ENCODE measurements at places on chromosomes 6 and 20. TPM values are rescaled to one million over a fixed set of nuclear protein-coding genes. Genes with fewer than 3 reads are reported as not detected.

DNA sequence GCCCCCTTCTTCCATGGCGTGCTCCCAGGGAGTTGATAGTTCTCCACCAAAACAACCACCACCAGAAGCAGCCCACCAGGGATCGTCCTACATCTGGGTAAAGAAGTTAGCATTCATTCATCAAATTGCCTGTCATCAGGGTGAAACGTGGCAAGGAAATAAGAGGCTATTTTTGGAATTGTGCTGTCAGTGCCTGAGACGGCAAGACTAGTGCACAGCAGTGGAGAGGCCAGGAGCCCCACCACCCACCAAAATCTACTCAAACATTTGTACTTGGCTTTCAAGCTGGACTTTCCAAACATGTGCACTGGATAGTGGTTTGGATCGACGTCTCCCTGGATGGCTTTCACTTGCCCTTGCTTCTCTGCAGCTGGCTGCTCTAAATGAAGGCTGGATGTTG, 44.8 kb downstream of the TXNDC5 start:
- H3K27ac ChIP-seq: no peak overlapping the region
- DNase-seq: no peak
- H3K4me3 ChIP-seq: no peak overlapping the region
- no peaks in the 10 kb centered on the region for H3K4me1 ChIP-seq

DNA sequence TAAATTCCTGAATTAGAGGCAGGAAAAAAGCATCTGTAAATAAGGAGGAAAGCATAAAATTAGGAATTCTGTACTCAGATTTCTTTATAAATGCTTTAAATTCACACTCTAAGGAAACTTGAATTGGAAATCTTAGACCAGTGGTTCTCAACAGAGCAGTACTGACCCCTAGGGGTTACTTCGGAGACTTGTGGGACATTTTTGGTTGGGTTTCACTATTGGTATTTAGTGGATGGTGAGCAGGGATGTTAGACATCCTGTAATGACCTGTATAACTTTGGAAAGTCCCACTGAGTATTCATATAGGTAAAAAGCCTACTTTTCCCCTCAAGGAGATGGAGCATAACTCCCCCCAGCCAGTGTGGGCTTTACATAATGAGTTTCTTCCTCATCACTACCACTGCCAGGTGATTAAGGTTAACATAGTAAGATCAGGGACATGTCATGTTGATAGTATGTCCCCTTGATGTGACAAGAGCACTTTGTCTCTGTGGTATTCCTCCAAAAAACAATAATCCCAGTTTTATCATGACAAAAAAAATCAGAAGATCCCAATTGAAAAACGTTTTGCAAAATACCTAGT, 31.0 kb downstream of the GLO1 start:
- H3K36me3 ChIP-seq: peaks cover 23% of the 10 kb centered on the region
- H3K27ac ChIP-seq: no peak overlapping the region
- H3K4me1 ChIP-seq: no peaks in the 10 kb centered on the region
- DNase-seq: no peak
- no peaks in the 10 kb centered on the region for H3K27me3 ChIP-seq

GRCh38 chr20:6185268-6185667, 62.4 kb upstream of the FERMT1 start:
- H3K27ac ChIP-seq: no peak overlapping the region
- H3K4me1 ChIP-seq: peaks cover 4% of the 10 kb centered on the region
- no peaks in the 10 kb centered on the region for H3K36me3 ChIP-seq

GRCh38 chr6:79372757-79373156, 138.3 kb upstream of the HMGN3 start:
- H3K4me3 ChIP-seq: no peak overlapping the region
- peaks cover 24% of the 10 kb centered on the region for H3K36me3 ChIP-seq
- peaks cover 5% of the 10 kb centered on the region for H3K4me1 ChIP-seq
- no peak overlapping the region for H3K27ac ChIP-seq
- DNase-seq: no peak

- no peaks in the 10 kb centered on the region for H3K27me3 ChIP-seq
- no peaks in the 10 kb centered on the region for H3K36me3 ChIP-seq
- H3K27ac ChIP-seq: no peak overlapping the region
- H3K4me3 ChIP-seq: no peak overlapping the region
- no peak for DNase-seq
- H3K4me1 ChIP-seq: no peaks in the 10 kb centered on the region
Observed at GRCh38 chr6:140073456-140073855, 699.0 kb upstream of the CITED2 start.

DNA sequence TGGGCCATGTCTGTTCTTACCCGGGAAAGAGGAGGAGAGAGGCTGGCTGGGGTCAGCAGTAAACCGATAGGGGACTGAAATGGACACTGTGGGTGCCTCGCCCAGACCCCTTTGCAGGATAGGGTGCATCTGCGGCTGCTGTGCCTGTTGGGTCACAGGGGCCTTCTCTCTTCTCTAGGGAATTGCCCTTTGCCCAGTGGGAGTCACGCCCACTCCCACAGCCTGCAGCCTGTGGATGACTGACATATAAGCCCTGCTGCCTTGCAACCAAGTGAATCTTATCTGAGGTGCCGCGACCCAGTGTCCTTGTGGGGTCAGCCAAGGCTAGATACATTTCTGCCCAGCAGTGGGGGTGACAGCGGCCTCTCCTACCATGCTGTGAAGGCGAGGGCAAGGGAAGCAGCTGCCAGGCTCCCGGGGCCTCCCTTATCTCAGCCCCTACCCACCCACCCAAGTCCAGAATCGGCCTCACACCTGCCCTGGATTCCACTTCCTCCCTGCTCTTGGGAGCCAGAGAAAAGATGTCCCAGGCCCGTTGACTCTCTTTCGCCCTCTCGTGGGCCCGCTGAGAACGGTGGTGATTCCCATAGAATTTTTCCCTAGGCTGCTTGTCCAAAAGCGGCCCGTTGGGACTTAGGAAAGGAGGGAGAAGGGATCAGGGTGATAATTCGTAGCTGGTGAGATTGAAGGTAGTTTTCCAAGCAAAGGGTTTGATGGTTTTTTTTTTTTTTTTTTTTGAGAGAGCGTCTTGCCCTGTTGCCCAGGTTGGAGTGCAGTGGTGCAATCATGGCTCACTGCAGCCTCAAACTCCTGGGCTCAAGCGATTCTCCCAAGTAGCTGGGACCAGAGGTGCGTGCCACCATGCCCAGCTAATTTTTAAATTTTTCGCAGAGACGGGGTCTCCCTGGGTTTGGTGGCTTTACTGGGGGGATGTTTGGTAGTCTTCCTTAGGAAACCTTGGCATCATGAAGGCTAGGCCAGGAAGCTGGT, 76.4 kb upstream of the RNF24 start:
- peaks cover under 1% of the 10 kb centered on the region for H3K27me3 ChIP-seq
- no peaks in the 10 kb centered on the region for H3K4me1 ChIP-seq

Gene GOPC
- total RNA-seq: 18.6 TPM

DNA sequence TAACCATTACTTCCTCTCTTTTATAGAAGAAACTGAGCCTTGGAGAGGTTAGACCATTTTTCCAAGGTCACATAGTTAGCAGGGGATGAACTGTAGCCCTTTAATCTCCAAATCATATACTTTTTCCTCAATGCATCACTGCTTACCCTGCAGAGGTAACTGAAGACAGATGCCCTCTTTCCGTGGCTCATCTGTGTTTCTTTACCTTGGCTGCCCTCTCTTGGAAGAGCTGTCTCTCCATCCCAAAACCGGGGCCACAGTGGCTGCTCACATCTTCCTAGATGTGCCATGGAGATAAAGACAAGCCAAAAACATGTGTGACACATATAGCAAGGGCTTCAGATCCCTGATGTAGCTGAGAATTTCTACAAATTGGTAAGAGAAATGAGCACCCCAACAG, 581 bp upstream of the ALDH8A1 start:
- H3K27me3 ChIP-seq: no peaks in the 10 kb centered on the region
- H3K36me3 ChIP-seq: no peaks in the 10 kb centered on the region
- H3K4me1 ChIP-seq: peaks cover 5% of the 10 kb centered on the region
- no peak for DNase-seq
- H3K27ac ChIP-seq: no peak overlapping the region

DNA sequence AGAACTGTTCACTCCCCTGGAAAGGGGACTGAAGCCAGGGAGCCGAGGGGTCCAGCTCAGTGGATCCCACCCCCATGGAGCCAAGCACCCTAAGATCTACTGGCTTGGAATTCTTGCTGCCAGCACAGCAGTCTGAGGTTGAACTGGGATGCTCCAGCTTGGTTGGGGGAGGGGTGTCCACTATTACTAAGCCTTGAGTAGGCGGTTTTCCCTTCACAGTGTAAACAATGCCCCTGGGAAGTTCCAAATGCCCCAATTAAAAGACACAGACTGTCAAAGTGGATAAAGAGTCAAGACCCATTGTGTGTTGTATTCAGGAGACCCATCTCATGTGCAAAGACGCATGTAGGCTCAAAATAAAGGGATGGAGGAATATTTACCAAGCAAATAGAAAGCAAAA, 150.2 kb downstream of the LPA start:
- H3K27me3 ChIP-seq: peaks cover 8% of the 10 kb centered on the region
- no peak overlapping the region for H3K27ac ChIP-seq
- no peak for DNase-seq
- H3K4me1 ChIP-seq: peaks cover 3% of the 10 kb centered on the region
- no peaks in the 10 kb centered on the region for H3K36me3 ChIP-seq

GRCh38 chr6:100453701-100454521, 10.8 kb downstream of the SIM1 start:
- peak overlapping the region; percentile 65 for H3K4me3 ChIP-seq
- H3K27ac ChIP-seq: no peak overlapping the region
- DNase-seq: peak; percentile 77
- H3K27me3 ChIP-seq: no peaks in the 10 kb centered on the region
- no peaks in the 10 kb centered on the region for H3K36me3 ChIP-seq
- H3K4me1 ChIP-seq: peaks cover 49% of the 10 kb centered on the region

Gene TIAM2
- total RNA-seq: 19.2 TPM

- no peak overlapping the region for H3K27ac ChIP-seq
- H3K36me3 ChIP-seq: no peaks in the 10 kb centered on the region
- no peaks in the 10 kb centered on the region for H3K27me3 ChIP-seq
- H3K4me3 ChIP-seq: no peak overlapping the region
- no peaks in the 10 kb centered on the region for H3K4me1 ChIP-seq
Observed at GRCh38 chr6:68368845-68369244, 266.2 kb upstream of the ADGRB3 start.

GRCh38 chr20:6407163-6407562, 284.3 kb upstream of the FERMT1 start:
- no peak overlapping the region for H3K27ac ChIP-seq
- H3K36me3 ChIP-seq: no peaks in the 10 kb centered on the region

Gene PARD6B
- total RNA-seq: 37.5 TPM
